ENCODE measurements at places on chromosomes 13 and 19.

GRCh38 chr13:53568491-53568890 is 539.9 kb downstream of the OLFM4 start:
- no peak for DNase-seq

GRCh38 chr13:30673669-30674521 is 56.2 kb downstream of the USPL1 start:
- DNase-seq: peak; percentile 86

GRCh38 chr19:14553042-14553938 is 18.6 kb downstream of the NDUFB7 start:
- no peak for DNase-seq

- no peak for DNase-seq
Measured at GRCh38 chr19:32173836-32174235, 171.6 kb upstream of the ZNF507 start.

- DNase-seq: no peak
Measured at GRCh38 chr19:18733196-18733647, 49.7 kb downstream of the CRTC1 start.

DNA sequence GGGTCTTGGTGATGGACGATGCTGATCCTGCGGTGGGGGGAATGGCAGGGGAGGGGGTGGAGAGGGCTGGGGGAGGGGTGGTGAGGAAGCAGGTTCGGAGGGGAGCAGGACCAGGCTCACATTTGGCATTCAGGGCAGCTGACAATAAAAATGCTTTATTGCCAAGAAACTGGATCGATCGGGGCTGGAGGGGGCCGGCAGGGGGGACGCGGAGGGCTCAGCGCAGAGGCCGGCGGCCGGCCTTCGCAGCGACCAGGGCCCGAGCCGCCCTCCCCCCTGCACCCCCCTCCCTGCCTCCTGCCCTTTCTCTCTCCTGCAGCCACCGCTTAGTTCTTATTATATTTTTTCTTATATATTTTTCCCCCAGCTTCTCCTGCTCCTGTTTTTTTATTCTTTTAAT is 18.1 kb upstream of the POU2F2 start:
- no peak for DNase-seq

DNA sequence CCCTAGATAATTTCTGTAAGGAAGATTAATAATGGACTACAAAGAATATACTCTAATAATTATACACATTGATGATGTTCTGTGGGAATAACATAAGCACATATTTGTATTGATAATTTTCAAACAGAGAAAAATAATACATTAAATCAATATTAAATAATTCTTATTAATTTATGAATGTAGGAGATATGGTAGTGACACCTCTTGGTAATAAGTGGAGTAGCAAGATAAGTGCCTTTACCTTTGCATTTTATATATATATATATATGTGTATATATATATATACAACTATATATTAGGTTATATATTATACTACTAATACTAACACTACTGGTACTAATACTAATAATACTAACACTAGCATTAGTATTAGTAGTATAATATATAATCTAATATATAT is 905.8 kb downstream of the SLITRK1 start:
- no peak for DNase-seq

- DNase-seq: no peak
Measured at GRCh38 chr19:42093926-42094325, 18.0 kb downstream of the ZNF574 start.

GRCh38 chr13:106182404-106182803 is 353.1 kb downstream of the EFNB2 start:
- peak; percentile 73 for DNase-seq

DNA sequence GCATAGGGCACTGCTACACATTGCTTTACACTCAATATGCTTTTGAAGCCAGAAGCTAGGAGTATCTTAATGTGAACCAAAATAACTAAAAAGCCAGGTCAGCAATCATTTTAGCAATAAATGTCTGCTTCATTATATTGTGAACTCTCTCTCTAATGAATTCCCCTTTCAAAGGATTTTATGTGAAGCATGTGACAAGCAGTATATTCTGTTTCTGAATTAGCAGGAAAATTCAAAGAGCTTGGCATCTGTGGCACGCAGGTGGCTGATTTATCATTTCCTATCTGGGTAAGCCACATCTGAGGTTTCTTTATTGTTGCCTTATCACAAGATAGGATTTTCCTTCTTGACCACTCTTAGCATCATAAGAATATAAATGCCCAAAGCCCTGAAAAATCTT is 56.8 kb upstream of the KLF12 start:
- DNase-seq: no peak

DNA sequence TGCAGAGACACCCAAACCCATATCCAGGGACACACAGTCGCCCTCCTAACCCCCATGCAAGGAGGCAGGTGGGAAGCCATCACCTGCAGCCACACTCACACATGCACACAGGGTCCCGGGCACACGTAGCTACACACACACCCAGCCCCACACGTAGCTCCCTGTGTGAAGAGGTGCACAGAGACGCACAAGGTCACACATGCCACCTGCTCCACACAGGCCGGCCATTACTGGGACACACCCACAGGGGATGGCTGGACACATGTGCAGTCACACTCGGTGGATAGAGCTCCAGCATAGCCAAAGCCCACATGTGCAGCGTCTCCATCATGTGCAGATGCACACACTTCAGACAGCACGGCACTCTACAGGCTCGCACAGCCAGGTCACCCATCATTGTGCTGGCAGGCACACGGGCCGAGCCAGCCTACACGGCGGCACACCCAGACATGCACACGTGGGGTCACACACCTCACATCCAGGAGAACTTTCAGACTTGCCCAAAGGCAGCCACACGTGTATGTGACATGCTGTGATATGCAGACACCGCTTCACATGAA is 1.1 kb downstream of the ZNF835 start:
- DNase-seq: no peak
